ENCODE measurements at places on chromosomes 2 and 18.

DNA sequence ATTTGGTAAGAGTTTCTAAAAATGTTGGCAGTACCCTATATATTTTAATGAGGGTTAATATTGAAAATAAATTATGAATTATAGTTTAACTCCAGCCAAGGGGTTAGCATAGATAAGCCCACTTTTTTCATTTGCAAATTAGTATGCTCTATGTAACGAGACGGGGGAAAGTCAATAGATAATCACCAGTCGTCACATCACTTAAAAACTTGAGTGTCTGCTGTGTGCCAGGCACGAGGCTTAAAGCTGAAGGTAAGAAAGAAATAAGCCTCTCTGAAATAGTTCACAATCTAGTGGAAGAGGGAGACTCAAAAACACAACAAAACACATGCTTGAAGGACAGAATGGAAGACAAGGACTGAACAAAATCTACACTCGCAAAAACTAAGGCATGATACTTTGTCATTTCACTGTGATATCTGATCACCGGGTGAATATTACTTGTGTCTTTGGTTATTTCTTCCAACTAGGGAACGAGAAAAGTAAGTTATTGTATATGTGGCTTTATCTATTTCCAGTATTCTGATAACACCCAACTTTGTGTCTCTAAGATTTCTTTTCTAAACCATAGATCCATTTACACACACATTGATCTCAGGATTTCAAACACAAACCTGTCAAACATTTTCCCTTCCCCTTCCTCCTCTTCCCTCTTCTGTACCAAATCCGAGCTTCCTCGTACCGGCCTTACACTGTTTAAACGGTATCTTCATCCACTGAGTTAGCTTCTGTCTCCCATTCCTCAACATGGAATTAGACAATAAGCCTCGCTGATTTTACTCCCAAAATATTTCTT lies 199.1 kb downstream of the PIEZO2 start:
- no peak for DNase-seq
- H3K4me3 ChIP-seq, result no peak overlapping the region
- H3K4me1 ChIP-seq, result no peaks in the 10 kb centered on the region

DNA sequence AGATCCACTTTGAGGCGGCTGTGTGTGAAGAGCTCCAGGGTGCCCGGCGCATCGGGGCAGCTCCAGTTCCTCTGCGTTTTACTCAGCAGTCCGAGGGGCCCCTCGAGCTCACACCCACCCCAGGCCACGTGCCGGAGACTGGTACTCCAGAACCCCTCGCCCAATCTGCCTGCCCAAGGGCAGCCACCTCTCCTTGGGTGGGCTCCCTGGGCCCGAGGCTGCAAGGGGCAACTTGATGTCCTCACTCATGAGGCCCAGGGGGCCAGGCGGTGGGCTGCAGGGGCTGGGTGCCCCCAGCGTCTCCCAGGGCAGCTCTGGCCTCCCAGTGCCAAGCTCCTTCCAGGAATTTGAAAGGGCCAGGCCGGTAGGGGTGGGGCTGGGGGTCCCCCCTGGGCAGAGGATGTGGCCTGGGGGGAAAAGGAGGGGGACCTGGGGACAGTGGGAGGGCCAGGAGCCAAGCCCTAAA lies 16.7 kb downstream of the RAMP1 start:
- H3K4me1 ChIP-seq, result peaks cover 5% of the 10 kb centered on the region
- no peak overlapping the region for H3K27ac ChIP-seq
- H3K4me3 ChIP-seq, result no peak overlapping the region
- no peak for DNase-seq
- no peaks in the 10 kb centered on the region for H3K36me3 ChIP-seq
- H3K27me3 ChIP-seq, result no peaks in the 10 kb centered on the region

GRCh38 chr2:64447317-64448040 lies 6.5 kb upstream of the LGALSL start:
- H3K27me3 ChIP-seq, result no peaks in the 10 kb centered on the region
- no peak for DNase-seq

- H3K27ac ChIP-seq, result no peak overlapping the region
- no peaks in the 10 kb centered on the region for H3K4me1 ChIP-seq
- no peaks in the 10 kb centered on the region for H3K36me3 ChIP-seq
- H3K4me3 ChIP-seq, result no peak overlapping the region
Observed at GRCh38 chr2:241929551-241930490, 60.3 kb downstream of the RTP5 start.

DNA sequence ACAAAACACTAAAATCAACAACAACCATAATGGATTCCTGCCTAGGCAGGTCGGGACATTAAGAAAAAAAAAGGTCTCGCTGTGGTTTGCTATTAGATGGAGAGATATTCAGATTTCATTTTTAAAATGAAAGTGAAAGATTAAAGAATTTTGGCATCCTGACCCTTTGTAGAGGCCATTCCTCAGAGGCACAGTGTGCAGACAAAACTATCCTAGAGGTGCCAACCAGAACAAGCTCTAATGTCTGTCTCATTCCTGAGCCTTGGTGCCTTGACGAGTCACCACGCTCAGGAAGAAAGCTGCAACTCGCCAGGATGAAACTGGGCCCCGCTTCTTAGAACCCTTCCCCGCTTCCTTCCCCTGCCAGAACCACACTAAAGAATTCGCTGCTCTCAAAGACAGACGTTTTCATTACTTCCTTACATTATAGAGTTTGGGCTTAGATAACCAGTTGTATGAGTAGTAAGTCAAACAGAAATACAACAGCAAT lies 156.0 kb downstream of the TGIF1 start:
- H3K27me3 ChIP-seq, result no peaks in the 10 kb centered on the region
- DNase-seq, result peak; percentile 55
- H3K36me3 ChIP-seq, result no peaks in the 10 kb centered on the region
- peak overlapping the region; percentile 57 for H3K4me3 ChIP-seq

GRCh38 chr2:3066831-3067230 lies 310.8 kb downstream of the EIPR1 start:
- H3K27me3 ChIP-seq, result no peaks in the 10 kb centered on the region
- H3K4me3 ChIP-seq, result no peak overlapping the region
- no peaks in the 10 kb centered on the region for H3K36me3 ChIP-seq
- H3K27ac ChIP-seq, result no peak overlapping the region
- DNase-seq, result no peak

- H3K36me3 ChIP-seq, result no peaks in the 10 kb centered on the region
- no peak overlapping the region for H3K4me3 ChIP-seq
- H3K27ac ChIP-seq, result no peak overlapping the region
Observed at GRCh38 chr2:9027884-9028283, 24.4 kb upstream of the MBOAT2 start.

DNA sequence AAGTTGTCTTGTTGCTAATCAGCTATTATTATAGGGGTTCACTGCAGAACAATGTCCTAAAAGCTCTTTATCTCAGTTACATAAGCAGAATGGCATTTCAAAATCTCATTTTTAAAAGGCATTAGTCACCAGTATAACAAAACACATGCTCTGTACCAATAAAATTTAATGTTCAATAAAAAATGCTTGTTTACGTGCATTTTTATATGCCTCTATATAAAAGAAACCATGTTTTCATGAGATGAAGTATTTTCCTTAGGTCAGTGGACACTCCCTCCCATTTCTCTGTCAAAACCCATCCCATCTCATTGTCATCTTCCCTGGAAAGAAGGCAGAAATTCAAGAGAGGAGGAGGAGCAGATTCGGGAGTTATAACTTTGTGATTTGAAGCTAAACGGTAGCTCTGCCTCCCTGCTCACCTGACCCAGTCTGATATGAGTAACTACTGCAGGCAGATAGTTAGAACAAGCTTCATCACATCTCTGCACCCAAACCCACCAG lies 231.9 kb upstream of the SIX2 start:
- no peak overlapping the region for H3K27ac ChIP-seq
- H3K27me3 ChIP-seq, result no peaks in the 10 kb centered on the region
- H3K4me3 ChIP-seq, result no peak overlapping the region
- H3K4me1 ChIP-seq, result no peaks in the 10 kb centered on the region

- H3K27ac ChIP-seq, result no peak overlapping the region
- no peaks in the 10 kb centered on the region for H3K4me1 ChIP-seq
- no peak for DNase-seq
- no peaks in the 10 kb centered on the region for H3K36me3 ChIP-seq
- H3K4me3 ChIP-seq, result no peak overlapping the region
Observed at GRCh38 chr2:17107151-17107550, 411.1 kb downstream of the RAD51AP2 start.

GRCh38 chr2:15242936-15243461 lies 318.1 kb downstream of the NBAS start:
- H3K36me3 ChIP-seq, result no peaks in the 10 kb centered on the region
- no peak overlapping the region for H3K27ac ChIP-seq
- no peaks in the 10 kb centered on the region for H3K4me1 ChIP-seq

DNA sequence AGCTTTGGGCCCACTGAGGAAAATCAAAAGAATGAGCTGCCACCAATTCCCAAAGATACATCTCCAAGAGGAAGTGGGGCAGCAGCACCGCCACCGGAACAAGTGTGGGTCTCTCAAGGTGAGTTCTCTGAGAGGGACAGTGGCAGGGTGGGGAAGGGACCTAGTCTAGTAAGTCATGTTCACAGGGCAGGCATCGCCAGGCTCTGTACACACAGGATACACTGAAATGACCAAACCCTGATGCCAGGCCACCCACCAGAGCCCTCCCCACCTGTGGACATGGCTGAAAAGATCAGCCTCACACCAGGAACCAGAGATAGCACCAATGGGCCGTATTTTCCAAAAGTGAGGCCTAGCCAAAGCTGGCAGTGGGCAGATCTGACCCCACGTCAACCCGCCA lies 108.2 kb upstream of the SMAD2 start:
- H3K27me3 ChIP-seq, result no peaks in the 10 kb centered on the region
- H3K4me3 ChIP-seq, result no peak overlapping the region
- H3K27ac ChIP-seq, result no peak overlapping the region
- DNase-seq, result no peak

DNA sequence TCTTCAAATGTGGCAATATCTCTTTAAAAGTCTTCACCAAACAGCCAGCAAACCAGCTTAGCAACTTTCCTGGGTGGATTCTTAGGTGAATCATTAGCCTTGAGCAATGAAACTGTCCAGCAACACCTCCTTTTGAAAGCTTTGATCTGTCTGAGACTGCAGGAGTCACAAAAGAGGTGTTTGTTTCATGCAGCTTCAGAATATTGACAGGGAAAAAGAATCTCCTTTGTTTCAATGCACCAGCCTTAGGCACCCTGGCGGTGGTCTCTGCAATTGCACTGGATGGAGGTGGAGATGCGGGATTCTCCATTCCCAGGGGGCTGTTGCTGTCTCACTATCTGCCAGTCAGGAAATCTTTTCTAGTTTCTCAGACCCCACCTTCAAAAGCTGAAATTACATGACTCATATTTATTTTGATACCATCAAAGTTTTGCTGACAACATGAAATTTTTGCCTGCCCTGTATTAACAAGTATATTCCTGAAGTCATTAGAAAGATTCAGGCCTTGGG lies 76.0 kb upstream of the DSG1 start:
- H3K4me3 ChIP-seq, result no peak overlapping the region
- H3K36me3 ChIP-seq, result no peaks in the 10 kb centered on the region
- H3K27ac ChIP-seq, result no peak overlapping the region
- no peaks in the 10 kb centered on the region for H3K4me1 ChIP-seq
- H3K27me3 ChIP-seq, result no peaks in the 10 kb centered on the region

- no peak overlapping the region for H3K4me3 ChIP-seq
- no peak for DNase-seq
- H3K27me3 ChIP-seq, result no peaks in the 10 kb centered on the region
- H3K36me3 ChIP-seq, result no peaks in the 10 kb centered on the region
Observed at GRCh38 chr2:137910641-137911040, 53.6 kb upstream of the HNMT start.

- peaks cover 7% of the 10 kb centered on the region for H3K27me3 ChIP-seq
- DNase-seq, result no peak
- peak within 1 kb of the TSS; percentile 32 for H3K4me3 ChIP-seq
- H3K36me3 ChIP-seq, result no peaks in the 10 kb centered on the region
- no peak within 1 kb of the TSS for H3K27ac ChIP-seq
- H3K4me1 ChIP-seq, result peaks cover 5% of the 10 kb centered on the region
Observed at GRCh38 chr2:100819370-100820272, at the start of gene NPAS2. Gene NPAS2 (plus strand): TSS chr2:100820139. CDS start chr2:100904755, 84,616 bp downstream.

- DNase-seq, result no peak
- no peaks in the 10 kb centered on the region for H3K4me1 ChIP-seq
- no peaks in the 10 kb centered on the region for H3K36me3 ChIP-seq
- H3K27me3 ChIP-seq, result no peaks in the 10 kb centered on the region
Observed at GRCh38 chr2:120568089-120568974, 167.3 kb upstream of the GLI2 start.

- no peaks in the 10 kb centered on the region for H3K4me1 ChIP-seq
- no peaks in the 10 kb centered on the region for H3K27me3 ChIP-seq
- H3K27ac ChIP-seq, result no peak overlapping the region
- no peak overlapping the region for H3K4me3 ChIP-seq
- no peak for DNase-seq
Observed at GRCh38 chr18:13338318-13338717, 119.8 kb downstream of the LDLRAD4 start.

GRCh38 chr2:42922790-42923579 lies 130.6 kb upstream of the HAAO start:
- no peaks in the 10 kb centered on the region for H3K27me3 ChIP-seq
- no peaks in the 10 kb centered on the region for H3K36me3 ChIP-seq
- DNase-seq, result no peak
- H3K27ac ChIP-seq, result no peak overlapping the region
- no peaks in the 10 kb centered on the region for H3K4me1 ChIP-seq

- no peak for DNase-seq
- H3K4me3 ChIP-seq, result no peak overlapping the region
- H3K36me3 ChIP-seq, result no peaks in the 10 kb centered on the region
- no peaks in the 10 kb centered on the region for H3K27me3 ChIP-seq
- H3K27ac ChIP-seq, result no peak overlapping the region
Observed at GRCh38 chr2:66389651-66390131, 45.2 kb upstream of the MEIS1 start.

DNA sequence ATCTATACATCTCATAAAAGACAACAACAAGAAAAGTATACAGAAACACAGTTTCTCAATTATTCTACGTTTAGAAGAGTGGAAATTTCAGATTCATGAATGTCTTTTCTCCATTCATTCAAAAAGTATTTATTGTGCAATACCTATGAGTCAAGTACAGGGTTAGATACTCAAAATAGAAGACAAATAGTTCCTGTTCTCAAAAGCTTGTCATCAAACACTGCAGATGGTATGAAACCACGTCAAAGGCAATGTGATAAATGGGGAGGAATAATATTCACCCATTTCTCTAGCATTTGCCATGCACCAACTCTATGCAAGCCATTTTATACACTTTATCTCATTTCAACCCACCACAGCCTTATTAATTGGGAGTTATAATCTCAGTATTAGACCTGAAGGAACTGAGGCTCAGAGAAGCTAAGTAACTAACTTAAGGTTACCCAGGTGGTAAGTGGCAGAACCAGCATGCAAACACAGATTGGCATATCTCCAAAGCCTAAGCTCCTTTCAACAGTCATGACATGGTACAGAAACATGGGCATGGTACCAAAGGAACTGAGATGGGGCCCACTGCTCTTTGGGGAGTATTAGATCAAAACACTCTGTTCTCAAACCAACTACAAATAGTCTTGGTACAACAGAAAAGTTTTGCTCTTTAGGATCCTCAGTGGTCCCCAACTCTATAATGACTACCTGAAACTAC lies 67.2 kb upstream of the NPAS2 start:
- no peaks in the 10 kb centered on the region for H3K4me1 ChIP-seq
- no peaks in the 10 kb centered on the region for H3K36me3 ChIP-seq

DNA sequence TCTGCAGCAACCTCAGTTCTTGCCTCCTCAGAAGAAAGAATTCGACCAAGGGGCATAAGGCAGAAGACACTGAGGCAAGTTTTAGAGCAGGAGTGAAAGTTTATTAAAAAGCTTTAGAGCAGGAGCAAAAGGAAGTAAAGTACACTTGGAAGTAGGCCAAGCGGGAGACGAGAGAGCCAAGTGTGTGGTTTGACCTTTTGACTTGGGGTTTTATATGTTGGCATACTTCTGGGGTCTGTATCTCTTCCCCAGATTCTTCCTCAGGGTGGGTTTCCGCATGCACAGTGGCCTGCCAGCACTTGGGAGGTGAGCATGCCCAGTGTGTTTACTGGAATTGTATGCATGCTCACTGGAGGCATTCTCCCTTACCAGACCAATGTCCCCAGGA lies 59.3 kb upstream of the ANKRD44 start:
- no peaks in the 10 kb centered on the region for H3K36me3 ChIP-seq
- H3K27ac ChIP-seq, result no peak overlapping the region
- H3K27me3 ChIP-seq, result no peaks in the 10 kb centered on the region
- H3K4me1 ChIP-seq, result peaks cover 9% of the 10 kb centered on the region
